ENCODE measurements at places on chromosomes 7 and 10.

GRCh38 chr7:40673285-40673684, 538.5 kb downstream of the SUGCT start:
- no peak for DNase-seq

DNA sequence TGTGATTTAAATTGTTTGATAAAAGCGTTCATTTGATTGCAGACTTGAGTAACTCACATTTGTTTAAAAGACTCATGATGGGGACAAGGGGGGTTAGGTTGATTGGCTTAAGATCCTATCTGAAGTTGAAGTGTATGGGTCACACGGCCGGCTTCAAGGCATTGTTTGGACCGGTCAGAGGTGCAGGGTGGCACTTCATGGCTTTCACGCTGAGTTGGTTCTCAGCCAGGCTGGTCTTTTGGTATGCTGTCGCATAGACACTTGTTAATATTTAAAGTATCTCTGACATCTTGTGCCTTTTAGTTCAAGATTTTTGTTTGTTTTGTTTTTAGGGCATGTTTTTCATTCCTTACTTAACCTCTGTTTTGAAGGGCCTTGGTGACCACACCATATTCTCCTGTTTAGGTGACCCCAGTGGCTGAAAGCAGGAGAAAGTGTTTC, 58.1 kb downstream of the CCNY start:
- DNase-seq = no peak

DNA sequence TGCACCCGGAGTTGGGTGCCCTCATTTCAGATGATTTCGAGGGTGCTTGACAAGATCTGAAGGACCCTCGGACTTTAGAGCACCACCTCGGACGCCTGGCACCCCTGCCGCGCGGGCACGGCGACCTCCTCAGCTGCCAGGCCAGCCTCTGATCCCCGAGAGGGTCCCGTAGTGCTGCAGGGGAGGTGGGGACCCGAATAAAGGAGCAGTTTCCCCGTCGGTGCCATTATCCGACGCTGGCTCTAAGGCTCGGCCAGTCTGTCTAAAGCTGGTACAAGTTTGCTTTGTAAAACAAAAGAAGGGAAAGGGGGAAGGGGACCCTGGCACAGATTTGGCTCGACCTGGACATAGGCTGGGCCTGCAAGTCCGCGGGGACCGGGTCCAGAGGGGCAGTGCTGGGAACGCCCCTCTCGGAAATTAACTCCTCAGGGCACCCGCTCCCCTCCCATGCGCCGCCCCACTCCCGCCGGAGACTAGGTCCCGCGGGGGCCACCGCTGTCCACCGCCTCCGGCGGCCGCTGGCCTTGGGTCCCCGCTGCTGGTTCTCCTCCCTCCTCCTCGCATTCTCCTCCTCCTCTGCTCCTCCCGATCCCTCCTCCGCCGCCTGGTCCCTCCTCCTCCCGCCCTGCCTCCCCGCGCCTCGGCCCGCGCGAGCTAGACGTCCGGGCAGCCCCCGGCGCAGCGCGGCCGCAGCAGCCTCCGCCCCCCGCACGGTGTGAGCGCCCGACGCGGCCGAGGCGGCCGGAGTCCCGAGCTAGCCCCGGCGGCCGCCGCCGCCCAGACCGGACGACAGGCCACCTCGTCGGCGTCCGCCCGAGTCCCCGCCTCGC, at the start of gene EGFR:
Gene EGFR, plus strand, starts transcription at position 657 of the 830 bp plus-strand sequence. CDS start 261 bp downstream, outside the sequence.
- DNase-seq = peak; percentile 60

GRCh38 chr10:21099291-21100062, 202.4 kb upstream of the NEBL start:
- DNase-seq = no peak

GRCh38 chr10:12875100-12875499, 126.4 kb downstream of the CCDC3 start:
- no peak for DNase-seq

DNA sequence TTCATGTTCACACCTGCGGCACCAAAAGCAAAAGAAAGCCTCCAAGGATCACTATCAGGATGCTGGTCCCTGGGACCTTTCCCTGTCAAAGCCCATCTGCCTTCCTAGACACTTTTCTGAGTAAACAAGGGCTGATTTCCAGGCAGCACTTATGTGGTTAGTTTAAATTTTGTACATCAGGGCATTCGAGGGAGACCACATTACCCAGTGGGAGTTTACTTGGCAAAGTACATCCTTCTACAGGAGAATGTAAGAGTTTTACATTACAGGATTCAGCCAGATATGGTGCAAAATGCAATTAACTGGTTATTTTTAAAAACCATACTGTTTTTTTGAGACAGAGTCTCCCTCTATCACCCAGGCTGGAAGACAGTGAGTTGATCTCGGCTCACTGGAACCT, 132.1 kb downstream of the CSTF2T start:
- DNase-seq = no peak
